ENCODE measurements at places on chromosomes 12 and 14.

- DNase-seq: peak; percentile 69
These were observed at the start of gene PDE3A for GRCh38 chr12:20368114-20368650. Gene PDE3A (plus strand): TSS chr12:20368537. CDS start chr12:20369285, 748 bp downstream.

DNA sequence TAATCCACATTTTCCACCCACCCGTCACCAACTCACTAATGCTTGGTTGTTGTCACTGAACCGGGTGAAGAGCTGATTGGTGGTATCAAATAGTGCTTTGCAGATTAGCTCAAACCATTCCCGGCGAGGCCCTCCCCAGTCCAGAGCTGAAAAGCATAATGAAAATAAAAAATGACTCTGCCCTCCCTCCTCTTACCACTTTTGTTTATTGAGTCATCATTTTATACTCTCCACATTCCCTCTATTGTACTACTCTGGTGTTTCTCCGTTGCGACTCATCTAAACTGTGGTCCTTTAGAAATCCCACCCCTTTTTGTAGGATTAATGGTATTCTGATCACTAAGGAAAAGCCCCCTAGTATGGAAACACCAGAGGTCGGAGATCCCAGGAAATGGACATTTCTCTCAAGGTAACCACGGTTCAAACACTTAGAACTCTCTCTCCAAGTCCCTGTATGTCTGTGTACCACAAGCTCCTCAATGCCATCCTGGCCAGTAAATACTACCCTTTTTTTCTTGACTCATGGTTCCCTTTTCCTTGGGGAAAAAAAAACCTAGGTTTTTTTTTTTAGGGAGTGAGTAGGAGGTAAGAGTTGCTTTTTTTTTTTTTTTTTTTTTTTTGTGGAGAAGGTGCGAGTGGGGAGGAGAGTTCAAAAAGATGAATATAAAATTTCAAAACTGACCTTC is 42.0 kb downstream of the AREL1 start:
- DNase-seq: peak; percentile 47

DNA sequence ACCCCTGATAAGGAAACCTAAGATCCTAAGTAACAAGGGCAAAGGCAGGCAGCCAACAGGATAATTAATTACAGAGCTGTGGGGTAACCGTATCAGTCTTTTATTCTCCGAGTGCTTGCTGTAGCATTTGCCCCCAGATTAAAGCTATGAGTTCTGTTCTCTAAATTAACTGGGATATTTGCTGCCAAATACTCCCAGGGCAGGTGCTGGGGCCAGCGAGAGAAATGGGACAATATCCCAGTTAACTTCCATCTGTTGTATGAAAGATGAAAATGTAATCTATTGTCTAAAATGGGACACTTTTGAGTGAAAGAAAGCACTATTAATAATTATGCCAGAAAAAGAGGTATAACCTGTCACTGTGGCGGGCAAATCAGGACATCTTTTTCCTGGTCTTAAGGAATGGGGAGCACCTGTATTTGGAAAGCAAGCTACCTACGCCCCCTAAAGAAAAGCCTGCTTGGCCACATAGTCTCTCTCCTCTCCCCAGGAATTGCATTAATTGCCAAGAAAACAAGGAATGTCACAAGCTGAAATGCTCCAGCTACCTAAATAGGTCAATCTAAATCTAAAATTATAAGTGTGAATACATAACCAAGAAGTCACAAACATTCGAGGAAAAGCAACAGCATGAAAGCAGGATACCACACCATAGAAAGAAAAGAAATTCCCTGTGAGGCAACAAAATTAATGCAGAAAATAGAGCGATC is 26.7 kb upstream of the CFAP54 start:
- DNase-seq: no peak

DNA sequence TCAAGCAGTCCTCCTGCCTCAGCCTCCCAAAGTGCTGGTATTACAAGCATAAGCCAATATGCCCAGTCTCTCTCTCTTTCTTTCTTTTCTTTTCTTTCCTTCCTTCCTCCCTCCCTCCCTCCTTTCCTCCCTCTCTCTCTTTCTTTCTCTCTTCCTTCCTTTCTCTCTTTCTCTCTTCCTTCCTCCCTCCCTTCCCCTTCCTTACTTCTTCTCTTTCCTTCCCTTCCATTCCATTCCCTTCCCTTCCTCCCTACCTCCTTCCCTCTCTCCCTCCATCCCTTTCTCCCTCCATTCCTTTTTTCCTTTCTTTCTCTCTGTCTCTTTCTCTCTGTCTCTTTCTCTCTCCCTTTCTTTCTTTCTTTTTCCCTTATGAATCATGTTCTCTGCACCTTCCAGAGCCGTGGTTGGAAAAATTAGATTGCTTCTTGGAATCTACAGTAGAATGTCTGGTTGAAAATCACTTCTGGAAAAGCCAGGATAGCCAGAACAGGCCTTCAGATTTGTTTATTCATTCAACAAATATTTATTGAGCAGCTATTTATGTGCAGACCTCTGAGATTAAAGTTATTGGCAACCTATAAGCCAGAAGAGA is 68.4 kb upstream of the ARHGAP5 start:
- no peak for DNase-seq

GRCh38 chr14:24086193-24086955 is 7.7 kb upstream of the PCK2 start:
- no peak for DNase-seq

DNA sequence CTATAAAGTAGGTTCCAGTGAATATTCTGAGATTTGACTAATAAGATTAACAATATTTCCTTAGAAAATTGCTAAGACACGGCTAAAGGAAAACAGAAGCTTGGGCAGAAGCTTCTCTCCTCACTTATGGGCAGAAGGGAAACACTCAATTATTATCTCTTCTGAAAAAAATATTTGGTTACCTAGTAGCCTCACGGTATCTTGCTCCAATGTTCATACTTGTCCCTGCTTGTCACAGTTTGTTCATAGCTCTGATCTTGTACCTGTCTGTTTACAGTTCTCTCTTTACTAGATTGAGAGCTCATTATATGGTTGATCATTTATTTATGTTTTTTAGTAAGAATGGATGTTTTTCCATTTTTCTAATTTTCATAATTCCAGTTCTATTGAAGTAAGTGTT is 458.0 kb upstream of the ATP2B1 start:
- no peak for DNase-seq

- no peak for DNase-seq
These were observed 142.3 kb upstream of the TBX3 start for GRCh38 chr12:114826244-114826643.

- DNase-seq: no peak
These were observed 28.0 kb upstream of the PWP1 start for GRCh38 chr12:107657621-107658020.

DNA sequence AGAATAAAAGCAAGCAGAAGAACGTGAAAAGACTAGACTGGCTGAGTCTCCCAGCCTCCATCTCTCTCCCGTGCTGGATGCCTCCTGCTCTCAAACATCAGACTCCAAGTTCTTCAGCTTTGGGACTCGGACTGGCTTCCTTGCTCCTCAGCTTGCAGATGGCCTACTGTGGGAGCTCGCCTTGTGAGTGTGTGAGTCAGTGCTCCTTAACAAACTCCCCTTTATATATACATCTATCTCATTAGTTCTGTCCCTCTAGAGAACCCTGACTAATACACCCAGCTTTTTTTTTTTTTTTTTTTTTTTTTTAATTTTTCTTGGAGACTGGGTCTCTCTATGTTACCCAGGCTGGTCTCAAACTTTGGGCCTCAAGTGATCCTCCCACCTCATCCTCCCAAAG is 46.9 kb downstream of the ACTN1 start:
- DNase-seq: no peak

DNA sequence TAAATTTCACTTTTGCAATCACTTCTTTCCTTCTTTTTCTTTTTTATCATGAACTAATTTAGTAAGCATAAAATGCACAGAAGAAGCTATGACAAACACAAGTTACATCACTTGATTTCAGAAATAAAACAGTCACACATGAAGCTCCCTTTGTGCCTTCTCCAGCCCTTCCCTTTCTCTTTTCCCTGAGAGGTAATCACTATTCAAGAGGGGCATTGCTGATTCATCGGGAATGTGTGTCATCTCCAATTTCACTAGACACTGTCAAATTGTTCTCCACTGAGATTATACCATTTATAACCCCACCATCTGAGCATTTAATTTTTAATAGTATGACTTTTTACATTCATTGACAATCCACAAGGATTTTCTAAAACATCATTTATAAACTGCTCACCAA is 91.6 kb upstream of the PTPRQ start:
- no peak for DNase-seq

DNA sequence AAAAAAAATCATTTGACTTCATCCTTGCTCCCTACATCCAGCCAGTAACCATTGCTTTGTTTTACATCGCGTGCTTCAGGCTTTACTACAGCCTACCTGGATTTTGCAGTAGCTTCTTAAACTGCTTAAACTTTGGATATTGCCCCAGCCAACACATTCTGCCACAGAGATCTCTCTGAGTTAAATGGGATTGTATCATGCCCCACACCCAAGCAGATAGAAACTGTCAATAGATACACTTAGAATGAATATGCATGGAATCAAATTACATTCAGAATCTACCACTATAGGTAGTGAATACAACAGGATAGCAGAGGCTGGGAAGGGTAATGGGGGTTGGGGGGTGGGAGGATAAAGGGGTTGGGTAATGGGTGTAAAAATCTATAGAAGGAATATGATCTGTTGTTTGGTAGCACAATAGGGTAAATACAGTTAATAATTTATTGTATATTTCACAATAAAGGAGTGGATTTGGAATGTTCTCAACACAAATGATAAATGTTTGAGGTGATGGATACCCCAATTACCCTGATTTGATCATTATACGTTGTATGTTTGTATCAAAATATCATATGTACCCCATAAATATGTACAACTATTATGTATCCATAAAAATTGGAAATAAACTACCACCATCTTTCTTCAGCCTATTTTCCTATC is 2.7 kb upstream of the MYRFL start:
- DNase-seq: no peak

- DNase-seq: no peak
These were observed 139.0 kb downstream of the SYNE2 start for GRCh38 chr14:63991833-63992232.
